Left colon (tissue), 2 donors: ENCODE measurements at places on chromosomes 6 and 20. TPM values are rescaled to one million over a fixed set of nuclear protein-coding genes. Genes with fewer than 3 reads are reported as not detected.

- no peak for DNase-seq
These were observed 271.3 kb downstream of the BMP7 start for GRCh38 chr20:56995149-56995548.

GRCh38 chr6:113644861-113645575 is 212.1 kb upstream of the MARCKS start:
- no peak for DNase-seq

DNA sequence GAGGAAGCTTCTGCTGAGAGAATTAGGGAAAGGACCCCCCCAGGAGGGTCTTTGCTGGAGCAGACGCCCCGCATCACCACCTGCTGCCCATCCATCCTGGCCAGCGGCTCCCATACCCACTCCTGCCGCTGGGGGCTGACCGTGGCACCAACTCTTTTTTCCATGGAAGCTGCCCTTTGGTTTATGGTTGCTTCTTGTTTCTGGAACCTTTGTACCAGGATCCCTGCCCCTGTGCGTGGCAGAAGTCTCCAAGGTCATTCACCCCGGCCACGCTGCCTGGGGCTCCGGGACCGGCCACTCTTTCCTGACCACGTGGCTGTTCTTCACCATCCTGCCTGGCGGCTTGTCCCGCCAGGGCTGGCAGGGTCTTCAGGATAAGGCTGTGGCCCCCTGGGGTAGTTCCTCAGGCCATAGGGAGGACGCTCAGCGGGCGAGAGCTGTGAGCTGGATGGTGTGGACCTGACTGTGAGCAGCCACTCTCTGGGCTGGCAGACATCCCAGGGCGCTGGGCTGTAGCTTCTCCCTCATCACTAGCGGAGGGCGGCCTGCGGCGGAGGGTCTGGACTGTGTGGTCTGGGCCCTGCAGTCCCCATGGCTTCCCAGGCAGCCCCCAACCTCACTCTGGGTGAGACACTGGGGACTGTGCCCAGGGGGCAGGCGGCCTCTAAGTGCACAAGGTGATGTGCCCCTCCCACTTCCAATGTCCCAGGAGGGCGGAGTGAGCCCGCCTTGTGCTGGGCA is 22.8 kb upstream of the RBBP8NL start:
- DNase-seq, result no peak

Gene VSX1
- not detected for total RNA-seq

DNA sequence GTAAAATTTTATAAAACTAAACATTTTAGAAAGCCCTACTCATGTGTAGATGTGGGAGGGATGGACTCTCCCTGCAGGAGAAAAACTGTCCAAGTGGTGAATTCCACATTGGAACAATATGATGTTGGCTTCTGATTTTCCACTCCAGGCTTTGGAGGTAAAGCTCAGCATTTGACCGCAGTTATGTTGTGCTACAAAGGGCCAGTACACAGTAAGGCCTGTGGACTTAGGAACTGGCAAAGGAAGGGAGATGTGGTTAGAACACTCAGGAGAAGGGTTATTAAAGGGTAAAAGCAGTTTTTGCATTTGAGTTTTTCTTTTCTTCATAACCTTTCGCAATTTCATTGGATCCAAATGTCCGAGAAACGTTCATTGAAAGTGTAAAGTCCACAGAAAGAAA is 150.3 kb upstream of the SASH1 start:
- no peak for DNase-seq

Gene PPIL6
- 2.0 TPM for total RNA-seq

GRCh38 chr6:128465368-128466343 is 54.7 kb downstream of the PTPRK start:
- DNase-seq, result no peak

DNA sequence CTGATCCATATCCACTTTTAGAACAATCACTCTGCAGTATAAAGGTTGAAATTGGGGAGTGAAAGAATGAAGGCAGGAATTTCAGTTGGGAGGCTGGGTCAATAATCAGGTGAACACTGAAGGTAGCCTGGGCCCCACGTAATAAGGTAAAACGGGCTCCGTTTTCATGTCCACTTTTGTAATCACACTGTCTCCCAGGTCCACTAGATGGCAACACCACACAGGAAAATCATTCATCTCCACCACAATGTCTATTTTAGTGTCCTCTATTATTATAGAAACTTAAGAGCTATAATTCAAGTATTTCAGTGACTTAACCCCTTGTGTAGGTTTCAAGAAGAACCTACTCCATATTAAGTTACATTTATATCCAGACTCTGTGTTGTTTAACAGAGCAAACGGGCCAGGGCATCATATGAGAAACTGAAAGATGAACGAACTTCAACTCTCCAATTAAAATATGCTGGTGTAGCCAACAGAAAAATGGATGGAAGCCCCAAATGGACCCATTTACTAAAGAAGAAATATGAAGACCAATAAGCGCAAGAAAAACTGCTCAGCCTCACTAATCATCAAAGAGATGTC is 45.9 kb upstream of the MC3R start:
- DNase-seq, result no peak

Gene OPRM1
- total RNA-seq, result not detected

Gene ACTL10
- 3.8 TPM for total RNA-seq

- DNase-seq, result no peak
These were observed 28.4 kb upstream of the SAYSD1 start for GRCh38 chr6:39143238-39143930.

Gene SRSF12
- 0.53 TPM for total RNA-seq

Gene MAN1A1
- total RNA-seq, result 94.3 TPM

Gene ZNF391
- total RNA-seq, result 1.8 TPM
